ENCODE measurements at places on chromosomes 2 and 18.

DNA sequence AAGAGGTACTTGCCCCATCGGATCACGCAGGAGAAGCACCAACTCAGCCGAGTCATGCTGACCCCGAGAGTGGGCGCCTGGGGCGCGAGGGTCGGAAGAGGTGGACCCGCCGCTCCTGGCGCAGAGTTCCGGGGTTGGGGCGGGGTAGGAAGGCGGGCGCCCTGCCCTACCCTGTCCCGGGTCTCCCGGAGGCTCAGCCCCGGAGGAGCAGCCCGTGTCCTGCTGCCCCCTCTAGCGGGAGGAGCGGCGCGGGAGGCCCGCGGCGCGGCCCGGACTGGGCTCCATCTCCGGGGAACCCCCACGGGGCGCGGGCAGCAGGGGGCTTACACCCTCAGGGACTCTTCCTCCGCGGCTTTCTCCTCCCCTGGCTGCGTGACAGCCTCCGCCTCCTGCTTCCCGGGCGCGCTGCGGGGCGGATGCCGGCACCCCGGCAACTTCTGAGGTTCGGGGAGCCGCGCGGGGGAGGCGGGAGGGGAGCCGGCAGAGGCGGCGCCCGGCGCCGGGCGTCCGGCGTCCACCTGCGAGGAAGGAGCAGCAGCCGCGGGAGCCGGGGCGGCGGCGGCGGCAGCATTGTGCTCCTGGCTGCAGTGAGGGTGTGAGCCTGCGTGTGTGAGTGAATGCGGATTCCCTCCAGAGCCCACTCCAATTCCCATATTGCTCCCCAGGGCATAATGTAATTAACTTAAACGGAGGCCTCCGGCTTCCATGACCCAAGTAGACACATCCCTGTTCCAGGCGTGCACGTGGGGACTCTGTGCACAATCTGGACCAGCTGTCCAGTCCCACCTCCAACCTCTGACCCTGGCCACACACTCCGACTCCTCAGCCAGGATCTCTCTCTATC lies 7.6 kb upstream of the TNS1 start:
- DNase-seq, result peak; percentile 83

- DNase-seq, result no peak
Observed at GRCh38 chr18:70422391-70422965, 133.6 kb downstream of the SOCS6 start.

- DNase-seq, result no peak
Observed at GRCh38 chr2:191977754-191978153, 130.9 kb upstream of the CAVIN2 start.

DNA sequence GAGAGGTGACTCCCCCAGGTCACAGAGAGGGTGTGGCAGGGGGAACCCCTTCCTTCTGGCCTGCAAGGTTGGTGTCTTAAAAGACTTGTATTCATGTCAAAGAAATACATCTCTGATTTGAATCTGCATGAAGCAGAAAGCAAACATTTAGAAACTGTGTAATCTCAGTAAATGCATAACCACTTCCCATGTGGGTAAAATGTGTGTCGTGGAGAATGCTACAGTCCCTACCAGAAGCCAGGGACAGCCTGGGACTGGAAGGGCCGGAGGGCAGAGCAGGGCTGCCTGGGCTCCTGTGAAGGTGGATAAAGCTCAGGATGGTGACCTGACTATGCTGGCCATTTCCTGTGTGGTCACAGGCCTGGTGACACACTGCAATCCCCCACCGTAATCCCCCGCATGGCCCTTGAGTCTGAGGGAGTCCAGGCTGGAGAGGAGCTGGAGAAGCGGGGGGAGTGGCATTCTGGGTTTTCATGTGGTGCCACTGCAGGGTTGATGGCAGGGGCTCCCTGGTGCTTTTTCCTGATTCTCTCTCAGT lies 102.2 kb downstream of the LRRC30 start:
- no peak for DNase-seq

DNA sequence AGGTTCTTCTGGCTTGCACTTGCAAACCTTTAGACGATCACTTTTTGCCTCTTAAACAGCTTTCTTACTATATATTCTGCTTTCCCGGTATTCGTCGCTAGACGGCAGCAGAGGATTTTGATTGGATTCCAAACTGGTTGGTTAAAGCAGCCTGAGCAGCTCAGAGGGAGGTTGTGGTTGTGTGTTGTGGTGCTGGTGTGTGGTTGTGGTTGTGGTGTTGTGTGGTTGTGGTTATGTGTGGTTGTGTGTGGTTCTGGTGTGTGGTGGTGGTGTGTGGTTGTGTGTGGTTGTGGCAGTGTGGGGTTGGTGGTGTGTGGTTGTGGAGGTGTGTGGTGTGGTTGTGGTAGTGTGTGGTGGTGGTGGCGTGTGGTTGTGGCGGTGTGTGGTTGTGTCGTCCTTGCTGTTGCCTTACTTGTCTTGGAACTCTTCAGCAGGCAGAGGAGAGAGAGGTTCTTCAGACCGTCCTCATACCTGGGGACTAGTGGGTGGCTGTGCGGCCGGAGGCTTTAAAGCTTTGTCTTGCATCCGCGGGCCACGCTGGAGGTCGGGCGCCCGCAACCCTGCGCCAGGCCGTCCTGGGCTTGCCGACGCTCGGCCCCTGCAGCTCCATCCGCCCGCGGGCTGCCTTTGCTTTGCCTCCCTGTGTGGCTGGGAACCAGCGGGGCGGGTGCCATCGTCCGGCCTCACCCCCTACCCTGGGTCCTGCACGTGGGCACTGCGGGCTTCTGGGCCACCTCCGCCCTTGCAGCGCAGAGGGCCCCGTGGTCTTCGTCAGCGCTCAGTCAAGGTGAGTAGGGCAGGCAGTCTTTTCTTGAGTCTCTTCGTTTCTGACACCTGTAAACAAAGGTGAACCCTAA lies 190.8 kb downstream of the ARHGAP28 start:
- DNase-seq, result peak; percentile 52

DNA sequence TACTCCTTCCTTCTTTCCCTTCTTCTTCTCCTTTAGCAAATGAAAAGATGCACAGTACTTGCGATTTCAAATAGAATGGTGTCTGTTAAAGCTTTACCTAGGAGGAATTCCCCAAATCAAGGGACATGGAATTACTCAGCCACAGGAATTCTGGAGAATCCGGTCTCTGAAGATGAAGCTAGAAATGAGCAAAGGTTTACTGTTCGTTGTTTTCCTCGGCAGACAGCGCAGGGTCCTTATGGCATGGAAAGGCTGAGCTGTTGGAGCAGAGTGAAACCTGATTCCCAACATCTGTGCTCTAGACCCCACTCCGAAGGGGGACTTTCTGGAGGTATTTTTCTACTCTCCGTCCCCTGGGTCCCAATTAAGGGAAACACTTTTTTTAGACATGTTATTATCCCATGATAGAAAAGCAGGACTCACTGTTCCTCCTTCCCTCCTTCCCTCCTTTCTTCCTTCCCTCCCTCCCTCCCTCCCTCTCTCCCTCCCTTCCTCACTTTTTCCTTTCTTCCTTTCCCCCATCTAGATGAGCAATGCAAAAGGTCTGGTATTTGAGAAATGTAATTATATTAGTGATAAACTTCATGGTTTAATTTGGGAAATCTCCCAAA lies 47.1 kb downstream of the CDCA7 start:
- no peak for DNase-seq

GRCh38 chr2:16507655-16508489 lies 157.8 kb downstream of the CYRIA start:
- DNase-seq, result peak; percentile 30

- peak; percentile 12 for DNase-seq
Observed at GRCh38 chr2:112141626-112142007, 3.4 kb downstream of the FBLN7 start.

- DNase-seq, result no peak
Observed at GRCh38 chr2:113282747-113283533, 4.2 kb upstream of the PAX8 start.

DNA sequence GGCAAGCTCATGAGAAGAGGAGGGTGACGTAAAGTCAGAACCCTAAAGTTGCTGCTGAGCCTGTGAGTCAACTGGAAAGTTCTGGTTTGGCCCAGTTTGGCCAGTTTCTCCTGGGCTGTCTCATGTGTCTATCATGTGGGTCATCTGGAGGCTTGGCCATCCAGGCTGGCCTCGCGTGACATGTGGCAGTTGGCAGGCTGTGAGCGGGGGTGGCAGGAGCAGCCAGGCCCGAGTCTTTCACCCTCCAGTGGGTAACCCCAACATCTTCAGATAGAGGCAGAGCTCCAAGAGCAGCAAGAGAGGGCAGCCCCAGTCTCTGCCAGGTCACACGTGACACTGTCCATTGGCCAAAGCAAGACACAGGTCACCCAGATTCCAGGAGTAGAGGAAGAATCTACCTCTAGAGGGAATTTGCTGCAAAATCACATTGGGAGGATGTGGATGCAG lies 51.5 kb downstream of the FHOD3 start:
- no peak for DNase-seq

- no peak for DNase-seq
Observed at GRCh38 chr2:239500574-239501550, 100.0 kb upstream of the HDAC4 start.

DNA sequence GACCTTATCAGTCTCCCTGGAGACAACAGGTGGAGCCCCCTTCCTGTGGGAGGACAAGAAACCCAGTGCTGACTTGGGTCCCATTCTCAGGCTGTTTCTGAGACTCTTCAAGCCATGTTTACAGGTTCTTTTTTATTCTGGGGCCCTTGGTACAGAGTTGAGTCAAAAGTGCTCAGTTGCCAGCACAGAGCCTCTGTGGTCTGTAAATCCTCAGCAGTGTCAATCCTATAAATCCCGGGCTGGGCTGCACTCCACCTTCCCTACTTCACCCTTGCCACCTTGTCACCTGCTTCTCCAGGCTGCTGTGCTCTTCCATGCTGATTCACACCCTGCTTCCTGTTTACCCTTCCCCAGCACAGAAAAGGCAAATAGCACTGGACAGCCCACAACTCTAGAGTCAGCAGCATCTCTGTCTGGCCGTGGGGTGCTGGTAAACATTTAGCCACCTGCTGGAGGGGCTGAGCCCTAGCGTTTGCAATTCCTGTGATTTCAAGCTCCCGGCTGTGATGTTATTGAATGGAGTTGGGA lies 74.7 kb downstream of the TNFRSF11A start:
- no peak for DNase-seq

- DNase-seq, result no peak
Observed at GRCh38 chr18:3117493-3118192, 102.1 kb downstream of the MYOM1 start.

DNA sequence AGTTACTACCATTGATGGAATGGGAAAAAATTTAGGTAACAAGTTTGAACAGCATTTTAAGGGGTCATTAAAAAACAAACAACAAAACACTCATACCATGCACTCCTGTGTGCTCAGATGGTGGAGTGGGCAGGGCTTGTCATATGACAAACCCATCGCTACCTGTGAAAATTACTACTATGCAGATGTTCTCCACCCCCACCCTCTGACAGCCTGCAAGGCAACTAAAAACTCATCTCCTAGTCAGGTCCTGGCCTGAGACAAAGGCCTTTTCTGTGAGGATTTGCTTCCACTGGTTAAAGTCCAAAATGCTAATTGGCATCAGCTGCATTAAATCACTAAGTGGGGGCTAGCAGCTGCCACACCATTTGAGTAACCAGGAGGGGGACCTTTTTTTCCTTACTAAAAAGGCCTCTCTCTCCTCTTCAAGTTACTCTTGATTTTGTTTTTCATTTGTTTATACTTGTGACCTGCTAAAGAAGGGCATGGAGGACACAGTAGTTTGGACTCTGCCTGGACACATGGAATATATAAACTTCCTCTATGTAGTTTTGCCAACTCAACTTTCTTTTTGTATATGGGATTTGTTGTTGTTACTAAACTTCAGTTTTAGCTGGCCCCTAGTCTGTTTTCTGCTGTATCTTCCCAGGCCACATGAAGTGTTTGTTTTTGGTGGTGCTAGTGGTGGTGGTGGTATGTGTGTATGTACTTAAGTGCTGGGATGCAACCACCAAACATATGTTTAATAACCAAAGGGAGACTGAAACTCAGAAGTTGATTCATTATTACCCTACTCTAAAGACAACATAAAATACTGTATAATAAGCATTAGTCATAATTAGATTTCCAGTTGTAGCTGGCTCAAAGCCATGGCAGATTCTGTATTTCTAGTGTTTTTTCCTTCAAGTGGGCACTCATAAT lies 121.3 kb downstream of the MAP4K4 start:
- no peak for DNase-seq

DNA sequence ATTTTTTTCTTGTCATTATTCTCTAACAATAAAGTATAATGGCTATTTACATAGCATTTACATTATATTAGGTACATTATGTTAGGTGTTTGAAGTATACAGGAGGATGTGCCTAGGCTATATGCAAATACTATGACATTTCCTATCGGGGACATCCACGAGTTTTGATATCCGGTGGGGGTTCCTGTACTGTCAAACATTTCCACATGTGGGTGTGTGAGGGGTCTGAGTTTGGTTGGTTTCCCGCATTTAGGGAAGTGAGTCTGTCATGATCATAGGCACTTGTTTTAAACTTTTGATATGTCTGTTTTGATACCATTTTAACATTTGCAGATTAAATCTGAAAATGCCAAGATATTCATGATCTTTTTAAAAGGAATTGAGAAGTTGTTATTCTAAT lies 76.0 kb downstream of the CEP192 start:
- DNase-seq, result no peak

- no peak for DNase-seq
Observed at GRCh38 chr2:218152777-218153176, 14.0 kb downstream of the CXCR1 start.

GRCh38 chr2:222442665-222443064 lies 18.3 kb downstream of the SGPP2 start:
- DNase-seq, result no peak

DNA sequence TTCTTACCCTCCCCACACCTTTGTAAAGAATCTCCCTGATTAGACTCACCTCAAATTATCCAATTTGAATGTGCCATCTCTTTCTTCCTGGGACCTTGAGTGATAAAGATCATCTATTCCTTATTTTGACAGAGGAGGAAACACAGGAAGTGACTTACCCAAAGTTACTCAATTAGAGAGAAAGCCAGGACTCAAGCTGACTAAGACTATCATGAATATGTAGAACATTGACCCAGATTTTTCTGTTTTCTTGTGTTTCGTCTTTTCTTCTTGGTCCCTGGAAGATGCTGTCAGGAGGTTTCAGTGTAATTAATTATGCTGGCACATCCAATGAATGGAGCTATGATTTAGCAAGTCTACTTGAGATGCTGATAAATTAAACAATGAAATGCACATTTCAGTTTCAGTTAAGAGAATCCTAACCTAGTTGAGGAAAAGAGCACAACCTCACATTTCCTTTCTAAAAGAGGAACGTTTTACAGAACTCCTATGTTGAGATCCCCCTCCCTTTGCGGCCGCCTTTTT lies 380.4 kb downstream of the CLIP4 start:
- no peak for DNase-seq

DNA sequence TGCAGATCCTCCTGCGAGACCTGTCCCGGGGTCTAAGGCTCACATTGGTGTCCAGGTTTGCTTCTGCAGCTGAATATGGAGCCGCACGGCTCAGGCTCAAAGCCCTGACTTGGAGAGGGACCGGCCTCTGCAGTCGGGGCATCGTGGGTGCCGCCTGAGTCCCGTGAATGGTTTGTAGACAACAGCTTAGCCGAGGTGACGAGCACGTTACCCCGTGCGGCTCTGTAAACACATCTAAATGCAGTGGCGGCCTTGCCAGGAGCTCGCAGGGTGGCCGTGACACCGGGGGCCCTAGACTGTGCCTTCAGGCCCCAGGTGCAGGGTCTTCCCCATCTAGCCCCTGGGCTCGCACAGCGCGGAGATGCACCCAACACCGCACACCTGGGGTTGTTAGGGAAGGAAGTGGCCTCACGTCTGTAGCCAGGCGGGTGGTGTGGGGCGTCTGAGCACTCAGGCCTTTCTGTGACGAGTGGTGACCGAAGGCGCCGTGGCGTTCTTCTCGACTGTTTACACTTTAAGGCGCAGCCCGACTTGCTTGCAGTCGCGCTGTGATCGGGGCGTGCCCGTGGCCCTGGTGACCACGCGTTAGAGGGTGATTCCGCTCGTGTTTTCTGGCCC lies 91.6 kb downstream of the NFATC1 start:
- DNase-seq, result no peak

- no peak for DNase-seq
Observed at GRCh38 chr2:32008805-32009515, 1.8 kb downstream of the MEMO1 start.
